Activated CD4-positive, alpha-beta T cell treated with anti-CD3 and anti-CD28 coated beads, Interleukin-2, amount 10 ng/mL, durations not matched to agents 7 days and 5 days (primary cell): ENCODE measurements at places on chromosomes 3 and 15. TPM values are rescaled to one million over a fixed set of nuclear protein-coding genes. Genes with fewer than 3 reads are reported as not detected.

GRCh38 chr15:35060591-35060990 is 24.5 kb downstream of the NANOGP8 start:
- DNase-seq: no peak
- peaks cover 4% of the 10 kb centered on the region for H3K27me3 ChIP-seq
- H3K4me1 ChIP-seq: no peaks in the 10 kb centered on the region
- no peaks in the 10 kb centered on the region for H3K36me3 ChIP-seq

UBA7 gene
- 249 TPM for total RNA-seq

DNA sequence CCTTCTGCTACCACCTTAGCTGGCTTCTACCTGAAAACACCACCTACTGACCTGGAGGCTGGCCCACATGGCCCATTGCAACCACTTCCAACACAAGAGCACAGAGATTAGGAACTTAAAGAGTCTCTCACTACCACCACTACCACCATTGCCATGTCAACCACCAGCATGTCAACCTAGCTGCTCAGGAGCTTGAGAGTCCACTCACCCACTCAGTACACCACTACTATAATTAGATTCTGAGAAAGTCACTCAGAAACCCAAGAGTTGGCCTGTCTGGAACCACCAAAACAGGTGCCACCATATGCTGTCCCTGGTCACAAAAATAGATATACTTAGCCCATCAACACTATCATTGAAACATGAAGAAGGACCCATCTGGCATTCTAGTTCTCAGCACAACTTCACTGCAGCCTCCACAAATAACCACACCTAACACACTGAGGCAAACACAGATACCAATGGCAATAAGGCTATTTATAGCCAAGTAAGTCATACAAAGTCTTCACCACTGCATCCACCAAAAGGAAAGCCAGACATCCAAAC is 806.7 kb upstream of the EPHA6 start:
- H3K27me3 ChIP-seq: no peaks in the 10 kb centered on the region
- H3K36me3 ChIP-seq: no peaks in the 10 kb centered on the region
- no peaks in the 10 kb centered on the region for H3K4me1 ChIP-seq
- H3K4me3 ChIP-seq: no peak overlapping the region
- DNase-seq: no peak

DNA sequence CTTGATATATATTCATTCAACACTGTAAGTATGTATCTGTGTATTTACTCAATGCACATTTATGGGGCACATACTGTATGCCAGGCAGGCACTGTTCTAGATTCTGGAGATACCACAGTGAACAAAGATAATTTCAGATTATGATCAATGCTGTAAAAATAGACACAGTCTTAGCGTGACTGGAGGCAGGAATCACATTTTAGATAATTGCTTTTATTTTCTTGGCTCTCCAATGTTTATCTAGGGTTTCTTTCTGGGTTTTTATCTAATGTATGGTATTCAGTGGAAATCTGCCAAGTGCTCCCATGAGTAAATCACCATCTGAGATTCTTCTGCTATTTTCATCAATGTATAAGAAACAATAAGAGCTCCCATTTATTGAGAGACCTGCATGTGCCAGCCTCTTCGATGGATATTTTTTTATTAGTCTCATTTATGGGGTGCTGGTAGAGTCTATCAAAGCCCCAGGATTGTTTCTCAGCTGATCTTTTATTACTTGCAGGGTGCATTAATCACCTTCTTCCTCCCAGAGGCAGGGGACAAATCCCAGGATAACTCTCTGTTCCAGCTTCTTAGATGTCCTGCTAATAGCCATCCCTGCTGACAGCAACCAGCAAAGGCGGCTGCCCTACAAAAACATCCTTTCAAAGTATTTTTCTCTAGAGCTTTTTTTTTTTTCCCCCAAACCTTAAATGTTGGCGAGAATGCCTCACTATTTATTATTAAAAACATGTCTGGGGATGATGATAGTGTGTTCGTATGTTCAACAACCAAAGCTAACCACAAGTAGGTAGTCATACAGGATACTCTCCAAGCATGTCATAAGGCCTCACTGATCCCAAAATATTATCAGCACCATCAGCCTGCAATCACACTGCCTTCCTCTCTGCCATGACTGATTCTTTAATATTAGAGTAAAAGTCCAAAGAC is 331.0 kb upstream of the RASGRP1 start:
- H3K27ac ChIP-seq: no peak overlapping the region
- no peaks in the 10 kb centered on the region for H3K4me1 ChIP-seq
- H3K36me3 ChIP-seq: no peaks in the 10 kb centered on the region
- no peak overlapping the region for H3K4me3 ChIP-seq
- H3K27me3 ChIP-seq: no peaks in the 10 kb centered on the region

IL5RA gene
- total RNA-seq: not detected

GRCh38 chr15:74913041-74913440 is 6.4 kb upstream of the FAM219B start:
- H3K4me3 ChIP-seq: no peak overlapping the region
- H3K36me3 ChIP-seq: peaks cover 38% of the 10 kb centered on the region
- H3K27me3 ChIP-seq: no peaks in the 10 kb centered on the region
- DNase-seq: no peak
- no peak overlapping the region for H3K27ac ChIP-seq

DNA sequence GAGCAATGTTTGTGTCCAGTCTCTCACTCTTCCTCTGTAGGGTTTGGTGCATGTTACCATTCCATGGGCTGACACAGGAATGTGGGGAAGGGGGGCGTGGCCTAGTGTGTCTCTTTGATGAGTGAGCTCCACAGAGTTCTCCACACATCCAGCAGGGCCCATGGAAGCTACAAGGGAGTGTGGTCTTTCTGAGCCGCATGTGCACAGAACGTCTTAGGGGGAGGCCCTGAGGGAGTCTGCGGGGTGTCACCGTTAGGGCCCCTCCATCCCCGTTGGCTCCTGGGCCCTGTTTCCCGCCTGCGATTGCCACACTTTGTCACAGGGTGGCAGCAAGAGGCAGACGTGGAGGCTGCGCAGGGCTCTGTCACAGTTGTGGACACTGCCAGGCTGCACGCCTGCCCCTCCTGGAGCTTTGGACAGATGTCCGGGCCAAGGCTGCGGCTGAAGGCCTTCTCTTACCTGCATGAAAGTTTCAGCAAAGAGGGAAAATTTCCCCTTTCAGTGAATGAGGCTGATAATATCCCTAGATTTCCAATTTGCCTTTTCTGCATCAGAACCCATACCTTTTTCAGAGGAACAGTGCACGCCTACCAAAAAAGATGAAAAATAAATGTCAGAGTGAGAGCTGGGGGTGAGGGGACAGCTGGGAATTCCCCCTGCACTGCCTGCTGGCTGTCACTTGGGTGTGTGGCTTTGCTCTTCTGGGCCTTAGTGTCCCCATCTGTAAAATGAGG is 24.3 kb downstream of the CACNA2D3 start:
- no peaks in the 10 kb centered on the region for H3K27me3 ChIP-seq
- no peaks in the 10 kb centered on the region for H3K36me3 ChIP-seq

DNA sequence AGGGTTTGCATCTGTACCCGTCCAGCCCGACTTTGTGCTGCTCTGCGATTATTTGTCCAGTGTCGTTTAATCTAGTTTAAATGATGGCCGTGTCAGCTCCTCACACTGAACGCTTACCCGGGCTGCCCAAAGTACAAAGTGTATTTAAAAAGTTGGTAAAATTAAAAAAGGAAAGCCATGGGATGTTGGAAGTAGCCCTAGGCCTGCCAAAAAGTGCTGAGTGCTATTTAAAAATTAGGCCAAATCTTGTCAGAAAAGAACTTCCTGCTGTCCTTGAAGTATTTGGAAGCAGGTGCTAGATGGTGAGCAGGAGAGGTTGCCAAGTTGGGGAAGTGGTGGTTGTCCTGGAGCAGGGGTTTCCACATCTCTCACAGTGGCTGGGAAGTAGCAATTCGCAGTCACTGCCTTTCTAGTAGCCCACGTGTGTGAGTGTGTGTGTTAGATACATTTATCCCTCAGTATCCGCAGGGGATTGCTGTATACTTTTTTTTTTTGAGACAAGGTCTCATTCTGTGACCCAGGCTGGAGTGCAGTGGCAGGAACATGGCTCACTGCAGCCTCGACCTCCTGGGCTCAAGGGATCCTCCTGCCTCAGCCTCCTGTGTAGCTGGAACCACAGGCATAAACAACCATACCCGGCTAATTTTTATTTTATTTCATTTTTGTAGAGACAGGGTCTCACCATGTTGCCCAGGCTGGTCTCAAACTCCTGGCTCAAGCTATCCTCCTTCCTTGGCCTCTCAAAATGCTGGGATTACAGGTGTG is 664 bp downstream of the PPCDC start:
- H3K4me3 ChIP-seq: peak overlapping the region; percentile 97
- no peaks in the 10 kb centered on the region for H3K27me3 ChIP-seq
- peak; percentile 21 for DNase-seq
- H3K4me1 ChIP-seq: peaks cover 33% of the 10 kb centered on the region
- peak overlapping the region; percentile 99 for H3K27ac ChIP-seq

GRCh38 chr3:10602769-10603768 is 97.7 kb upstream of the ATP2B2 start:
- H3K27ac ChIP-seq: peak overlapping the region; percentile 89
- peaks cover 28% of the 10 kb centered on the region for H3K27me3 ChIP-seq
- H3K36me3 ChIP-seq: no peaks in the 10 kb centered on the region
- DNase-seq: peak; percentile 83

DNA sequence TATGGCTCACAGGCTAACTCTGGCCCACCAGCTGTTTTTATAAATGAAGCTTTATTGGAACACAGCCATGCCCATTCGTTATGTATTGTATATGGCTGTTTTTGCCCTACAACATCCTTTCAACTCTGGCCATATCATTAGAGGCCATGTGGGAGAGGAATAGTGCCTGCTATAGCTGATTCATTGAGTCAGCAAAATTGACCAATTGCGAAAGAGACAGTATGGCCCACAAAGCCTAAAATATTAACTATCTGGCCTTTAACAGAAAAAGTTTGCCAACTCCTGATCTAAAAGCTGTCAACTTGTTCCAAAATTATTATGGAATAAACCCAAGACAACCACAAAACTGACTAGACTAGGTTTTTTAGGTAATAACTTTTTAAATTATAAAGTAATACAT is 1.4 kb downstream of the NR1I2 start:
- DNase-seq: no peak
- H3K36me3 ChIP-seq: no peaks in the 10 kb centered on the region
- peaks cover 6% of the 10 kb centered on the region for H3K4me1 ChIP-seq
- H3K4me3 ChIP-seq: no peak overlapping the region
- H3K27me3 ChIP-seq: no peaks in the 10 kb centered on the region
